ENCODE measurements at places on chromosomes 3 and 15.

DNA sequence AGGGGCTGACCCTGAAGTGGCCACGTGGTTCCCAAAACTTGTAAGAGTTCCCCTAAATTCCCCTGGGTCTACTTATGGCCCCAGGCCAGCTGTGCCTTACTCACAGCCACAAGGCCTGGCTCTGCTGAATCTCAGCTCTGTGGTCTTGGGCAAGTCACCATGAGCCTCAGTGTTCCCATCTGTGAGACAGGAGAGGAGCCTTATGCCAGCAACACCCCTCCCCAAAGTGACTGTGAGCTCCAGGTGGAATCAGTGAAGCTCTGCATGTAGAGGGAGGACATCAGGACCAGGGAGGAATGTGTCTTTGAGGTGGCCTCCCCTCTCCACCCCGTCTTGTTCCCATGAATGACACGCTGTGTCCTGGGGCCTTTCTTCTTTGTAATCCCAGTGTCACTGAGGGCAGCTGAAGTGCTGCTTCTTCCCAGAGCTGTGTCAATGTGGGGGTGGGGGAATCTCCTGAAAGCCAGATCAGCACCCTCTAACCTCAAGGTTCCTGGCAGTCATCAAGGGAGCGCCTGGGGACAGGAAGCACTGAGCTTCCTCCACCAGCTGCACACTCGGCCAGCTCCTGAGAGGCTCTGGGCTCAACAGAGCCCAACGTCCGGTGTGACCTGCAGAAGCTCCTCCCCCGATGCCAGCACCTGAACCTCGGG, 258.9 kb downstream of the UACA start:
- no peak for DNase-seq

GRCh38 chr15:95018888-95019545, 787.7 kb downstream of the MCTP2 start:
- no peak for DNase-seq

- DNase-seq: no peak
These were observed 1.3 kb downstream of the CTNNB1 start for GRCh38 chr3:41200669-41201021.

DNA sequence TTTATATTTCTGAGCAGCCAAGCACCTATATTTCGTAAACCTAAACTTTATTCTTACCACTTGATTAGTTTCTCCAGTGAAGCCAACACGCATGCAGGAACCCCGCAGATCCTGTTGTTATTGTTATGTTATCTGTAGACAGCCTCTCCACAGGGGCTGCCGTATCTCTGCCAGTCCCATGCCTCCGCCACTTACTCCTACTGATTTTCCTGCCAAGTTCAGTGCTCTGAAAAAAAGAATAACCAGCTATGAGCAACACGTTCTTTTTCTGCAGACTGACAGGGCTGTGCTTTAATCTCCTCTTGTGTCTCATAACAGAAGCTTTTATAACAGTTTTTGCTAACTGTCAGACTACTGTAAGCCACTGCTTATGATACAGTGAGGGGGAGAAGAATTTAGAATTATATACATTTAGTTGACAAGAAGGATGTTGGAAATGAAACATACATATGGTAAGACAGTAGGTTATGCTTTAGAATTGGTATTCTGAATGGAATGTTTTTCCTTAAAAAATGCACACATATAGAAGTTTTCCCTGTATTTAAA, 347.4 kb downstream of the SI start:
- DNase-seq: no peak

GRCh38 chr3:188264226-188265207, 110.6 kb downstream of the LPP start:
- no peak for DNase-seq

- DNase-seq: no peak
These were observed 43.8 kb downstream of the PLCL2 start for GRCh38 chr3:16928386-16929132.

GRCh38 chr3:45677841-45678240, 11.4 kb upstream of the SACM1L start:
- no peak for DNase-seq

- DNase-seq: no peak
These were observed 55.1 kb downstream of the LARS2 start for GRCh38 chr3:45443459-45443858.

GRCh38 chr15:69701198-69701597, 248.6 kb downstream of the RPLP1 start:
- DNase-seq: no peak

GRCh38 chr3:142148792-142149672, at the start of gene TFDP2:
TSS of gene TFDP2 (minus strand) at chr3:142149544. CDS start at chr3:142101749, 47,795 bp downstream.
- peak; percentile 67 for DNase-seq

DNA sequence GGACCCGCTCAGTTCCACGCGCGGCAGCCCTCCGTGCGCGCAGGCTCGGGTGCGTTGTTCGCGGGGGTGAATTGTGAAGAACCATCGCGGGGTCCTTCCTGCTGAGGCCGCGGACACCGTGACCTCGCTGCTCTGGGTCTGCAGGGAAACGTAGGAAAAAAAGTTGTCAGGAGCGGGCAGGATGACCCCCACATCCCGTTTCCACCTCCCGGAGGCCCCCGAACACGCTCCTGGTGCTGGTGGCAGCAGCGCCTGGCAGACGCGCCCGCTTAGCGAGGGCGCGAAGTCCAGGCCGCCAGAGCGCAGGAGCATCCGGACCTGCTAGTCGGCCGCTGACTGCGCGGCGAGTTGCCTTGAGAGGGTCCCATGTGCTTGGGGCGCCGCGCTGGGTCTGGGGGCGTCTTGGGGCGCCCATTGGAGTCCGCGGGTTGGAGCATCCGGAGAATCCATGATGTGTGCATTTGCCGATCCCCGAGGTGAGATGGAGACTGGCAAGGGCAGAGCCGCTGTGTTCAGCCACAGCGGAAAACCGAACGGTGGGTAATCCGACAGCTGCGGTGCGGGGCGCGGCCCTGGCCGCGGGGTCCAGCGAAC, 520 bp downstream of the GREM1 start:
- DNase-seq: no peak

Measured in NCI-H460 (cell line).